NCI-H345 (cell line): ENCODE measurements at places on chromosomes 7 and 10.

DNA sequence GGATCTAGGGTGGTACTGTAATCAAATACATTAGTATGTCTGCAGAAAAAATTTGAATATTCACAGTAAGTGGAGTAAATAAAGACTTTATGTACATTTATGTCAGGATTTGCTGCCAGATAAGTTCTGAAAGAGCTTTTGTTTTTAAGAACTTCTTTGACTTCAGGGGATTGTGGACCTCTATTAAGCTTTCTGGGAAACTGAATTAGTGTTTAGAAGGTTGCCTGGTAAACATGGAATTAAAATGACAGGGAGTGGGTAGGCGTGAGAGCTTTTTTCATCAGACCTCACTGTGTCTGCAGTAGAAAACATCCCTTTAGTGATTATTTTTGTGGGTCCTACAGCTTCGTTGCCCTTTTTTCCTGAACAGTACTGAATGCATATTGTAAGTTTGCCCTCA is 15.7 kb downstream of the SDHAF3 start:
- DNase-seq, result no peak

- peak; percentile 21 for DNase-seq
These were observed 154.7 kb downstream of the RNLS start for GRCh38 chr10:88428442-88428841.

GRCh38 chr7:72924386-72924732 is 536 bp upstream of the POM121 start:
- no peak for DNase-seq

DNA sequence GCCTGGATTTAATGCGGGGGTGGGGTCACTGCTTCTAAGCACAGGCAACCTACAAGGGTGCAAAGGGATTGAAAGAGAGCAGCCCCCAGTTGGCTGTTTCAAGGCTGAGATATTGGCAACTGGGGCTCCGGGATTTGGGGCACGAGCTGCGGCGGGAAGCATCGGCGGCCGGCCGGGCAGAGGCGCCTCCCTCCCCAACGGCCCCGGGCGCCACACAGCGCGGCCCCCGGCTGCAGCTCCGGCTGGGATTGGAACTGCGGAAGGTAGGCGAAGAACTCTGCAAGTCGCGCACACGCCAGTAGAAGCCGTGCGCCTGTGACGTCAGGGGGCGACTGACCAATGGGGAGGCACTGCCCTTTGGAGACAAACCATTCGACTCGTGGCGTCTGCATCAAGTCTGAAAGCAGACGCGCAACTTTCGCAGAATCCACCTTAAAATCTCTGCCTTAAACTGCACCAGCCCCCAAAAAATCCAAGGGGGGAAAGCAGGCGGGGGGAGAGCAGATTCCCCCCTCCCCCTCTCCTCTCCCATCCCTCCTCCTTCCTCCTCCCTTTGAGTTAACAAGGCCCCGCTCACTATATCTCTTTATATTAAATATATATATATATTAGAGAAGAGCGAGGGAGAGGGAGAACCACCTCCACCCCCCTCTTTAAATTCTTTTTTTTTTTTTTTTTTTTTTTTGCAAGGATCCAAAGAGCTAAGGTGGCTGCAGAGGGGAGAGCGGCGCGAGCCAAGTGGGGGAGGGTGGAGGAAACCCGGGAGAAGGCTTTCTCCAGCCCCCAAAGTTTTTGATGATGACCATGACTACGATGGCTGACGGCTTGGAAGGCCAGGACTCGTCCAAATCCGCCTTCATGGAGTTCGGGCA is at the start of gene DLX6:
Gene DLX6 (plus strand): TSS at position 371 of the 872 bp plus-strand sequence. CDS start 425 bp downstream, at position 796.
- DNase-seq, result peak; percentile 96
